ENCODE measurements at places on chromosomes 1 and 21.

DNA sequence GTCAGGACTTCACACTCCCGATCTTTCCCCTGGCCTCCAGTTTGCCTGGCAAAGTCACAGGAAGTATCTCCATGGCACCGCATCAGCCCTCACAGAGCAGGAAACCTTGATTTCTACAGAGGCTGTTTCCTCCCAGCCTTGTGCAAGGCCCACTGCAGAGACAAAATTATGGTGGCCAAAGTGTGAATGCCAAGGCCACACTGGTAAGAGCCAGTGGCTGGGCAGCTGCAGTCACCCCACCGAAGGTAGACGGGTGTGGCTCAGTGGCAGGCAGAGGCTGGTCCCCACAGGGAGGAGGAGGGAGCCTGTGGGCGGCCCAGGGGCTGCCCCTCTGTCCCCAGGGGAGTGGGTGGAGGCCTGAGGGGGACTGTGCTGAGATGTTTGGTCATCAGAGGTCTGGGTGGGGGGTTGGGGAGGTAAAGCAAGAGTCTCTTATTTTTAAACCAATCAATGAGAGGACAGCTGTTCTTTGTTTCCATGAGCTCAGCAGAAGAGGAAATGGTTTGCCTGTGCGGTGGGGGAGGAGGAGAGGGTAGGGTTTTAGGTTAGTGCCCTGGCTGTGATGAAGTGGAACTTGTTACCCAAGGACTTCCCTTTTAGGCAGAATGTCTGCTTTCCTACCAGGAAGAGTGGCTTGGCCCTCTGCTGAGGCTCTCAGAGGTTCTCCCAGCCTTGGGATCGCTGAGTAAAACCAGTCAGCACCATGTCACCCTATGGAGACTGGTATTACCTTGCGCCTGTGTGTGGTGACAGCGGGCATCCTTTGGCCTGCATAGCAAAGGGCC is 18.0 kb upstream of the BTG2 start:
- DNase-seq: no peak

DNA sequence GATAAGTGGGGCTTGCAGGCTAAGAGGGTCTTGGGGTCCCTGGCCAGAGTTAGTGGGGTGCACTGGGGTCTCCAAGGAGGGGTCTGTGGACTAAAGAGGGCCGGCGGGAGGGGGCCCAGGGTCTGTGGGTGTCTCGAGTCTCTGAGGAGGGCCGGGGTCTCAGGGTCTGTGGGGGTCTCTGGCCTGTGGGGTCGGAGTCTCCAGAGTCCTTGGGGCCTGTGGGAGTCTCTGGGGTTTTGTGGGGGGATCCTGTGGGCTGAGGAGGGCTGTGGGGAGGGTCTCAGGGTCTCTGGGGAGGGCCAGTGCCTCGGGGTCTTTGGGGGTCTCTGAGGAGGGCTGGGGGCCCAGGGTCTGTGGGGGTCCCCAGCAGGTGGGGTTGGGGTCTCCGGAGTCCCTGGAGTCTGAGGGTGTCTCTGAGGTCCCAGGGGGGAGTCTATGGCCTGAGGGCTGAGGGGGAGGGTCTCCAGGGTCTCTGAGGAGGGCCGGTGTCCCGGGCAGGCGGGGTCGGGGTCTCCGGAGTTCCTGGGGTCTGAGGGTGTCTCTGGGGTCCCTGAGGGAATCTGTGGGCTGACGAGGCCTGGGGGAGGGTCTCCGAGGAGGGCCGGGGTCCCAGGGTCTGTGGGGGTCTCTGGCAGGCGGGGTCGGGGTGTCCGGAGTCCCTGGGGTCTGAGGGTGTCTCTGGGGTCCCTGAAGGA is 628 bp upstream of the PLEKHM2 start:
- DNase-seq: no peak

DNA sequence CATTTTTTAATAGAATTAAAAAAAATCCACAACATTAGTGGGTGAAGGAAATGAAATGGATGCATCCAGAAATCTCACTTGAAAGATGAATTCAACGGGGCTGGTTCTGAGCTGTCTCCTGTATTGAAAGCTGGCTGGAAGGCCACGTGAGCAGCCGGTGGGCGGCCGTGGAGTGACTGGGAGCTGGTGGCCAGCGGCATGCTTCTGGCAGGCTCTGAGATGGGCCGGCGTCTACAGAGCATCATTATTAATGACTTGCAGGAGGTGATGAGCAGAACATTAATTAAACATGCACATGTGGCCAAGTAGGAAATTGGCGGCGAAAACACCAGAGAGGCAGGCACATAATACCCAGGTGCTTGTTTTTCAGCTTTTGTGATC is 115.6 kb upstream of the LMO4 start:
- no peak for DNase-seq

- no peak for DNase-seq
These were observed 19.4 kb upstream of the RNF11 start for GRCh38 chr1:51216631-51217030.

GRCh38 chr1:200968469-200969410 is 54.8 kb downstream of the KIF21B start:
- no peak for DNase-seq
